SK-N-MC (cell line): ENCODE measurements at places on chromosomes 7 and 10.

GRCh38 chr7:143492043-143492471, 14.4 kb downstream of the TAS2R41 start:
- DNase-seq, result no peak

GRCh38 chr10:113736576-113736975, 14.9 kb upstream of the PLEKHS1 start:
- no peak for DNase-seq

DNA sequence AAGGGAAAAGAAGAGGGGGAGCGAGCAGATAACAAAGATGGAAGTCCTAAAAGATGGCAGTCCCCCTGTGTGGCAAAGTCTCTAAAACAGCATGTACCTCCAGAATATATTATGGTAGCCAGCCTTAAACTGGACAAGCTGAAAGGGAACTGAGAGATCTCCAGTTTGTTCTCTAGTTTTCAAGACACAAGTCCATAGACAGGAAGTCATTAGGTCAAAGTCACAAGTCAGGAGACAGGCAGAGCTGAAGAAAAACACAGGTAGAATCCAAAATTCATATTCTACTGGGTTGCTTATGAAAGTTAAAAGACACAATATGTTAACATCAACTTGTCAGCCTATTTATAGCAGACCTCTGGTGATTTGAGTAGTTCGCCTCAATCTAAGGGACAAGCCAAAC, 38.7 kb downstream of the FAM107B start:
- no peak for DNase-seq

- peak; percentile 16 for DNase-seq
Measured at GRCh38 chr7:127949769-127950222, 81.4 kb downstream of the LRRC4 start.

- DNase-seq, result no peak
Measured at GRCh38 chr7:21104124-21104500, 317.4 kb upstream of the SP8 start.

DNA sequence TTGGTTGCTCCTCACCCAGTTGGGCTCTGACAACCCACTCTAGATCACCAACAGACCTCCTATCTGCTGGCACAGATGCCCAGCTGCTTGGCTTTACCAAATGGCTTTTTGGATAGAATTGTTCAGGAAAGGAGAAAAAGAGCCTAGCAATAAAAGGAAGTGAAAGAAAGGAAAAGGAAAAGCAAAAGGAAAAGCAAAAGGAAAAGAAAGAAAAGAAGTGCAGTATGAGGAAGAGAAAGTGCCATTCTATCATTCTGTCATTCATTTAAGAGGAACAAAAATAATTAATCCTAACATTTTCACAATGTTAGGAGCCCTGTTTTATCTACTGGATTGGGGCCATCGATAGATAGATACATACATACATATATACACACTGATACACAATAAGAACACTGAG, 353.6 kb downstream of the THSD7A start:
- no peak for DNase-seq

DNA sequence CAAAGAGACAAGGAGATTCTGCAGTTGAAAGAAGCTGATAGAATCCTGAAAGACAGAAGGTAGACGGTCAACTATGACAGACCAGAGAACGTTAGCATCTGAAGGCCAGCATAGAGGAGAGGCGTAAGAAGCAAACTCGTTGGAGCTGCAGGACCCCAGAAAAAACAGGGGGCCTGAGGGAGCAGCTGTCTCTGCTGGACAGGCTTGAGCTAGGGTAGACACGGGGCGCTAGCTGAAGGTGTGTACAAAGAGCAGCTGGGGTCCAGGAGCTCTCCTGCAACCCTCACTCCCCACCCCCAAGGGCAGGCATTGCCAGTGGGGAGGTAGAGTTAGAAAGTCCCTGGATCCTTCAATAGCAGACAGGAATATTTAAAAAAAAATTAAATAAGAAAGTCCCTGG, 14.6 kb upstream of the GDI2 start:
- no peak for DNase-seq

- no peak for DNase-seq
Measured at GRCh38 chr7:116653646-116654045, 18.4 kb upstream of the MET start.

DNA sequence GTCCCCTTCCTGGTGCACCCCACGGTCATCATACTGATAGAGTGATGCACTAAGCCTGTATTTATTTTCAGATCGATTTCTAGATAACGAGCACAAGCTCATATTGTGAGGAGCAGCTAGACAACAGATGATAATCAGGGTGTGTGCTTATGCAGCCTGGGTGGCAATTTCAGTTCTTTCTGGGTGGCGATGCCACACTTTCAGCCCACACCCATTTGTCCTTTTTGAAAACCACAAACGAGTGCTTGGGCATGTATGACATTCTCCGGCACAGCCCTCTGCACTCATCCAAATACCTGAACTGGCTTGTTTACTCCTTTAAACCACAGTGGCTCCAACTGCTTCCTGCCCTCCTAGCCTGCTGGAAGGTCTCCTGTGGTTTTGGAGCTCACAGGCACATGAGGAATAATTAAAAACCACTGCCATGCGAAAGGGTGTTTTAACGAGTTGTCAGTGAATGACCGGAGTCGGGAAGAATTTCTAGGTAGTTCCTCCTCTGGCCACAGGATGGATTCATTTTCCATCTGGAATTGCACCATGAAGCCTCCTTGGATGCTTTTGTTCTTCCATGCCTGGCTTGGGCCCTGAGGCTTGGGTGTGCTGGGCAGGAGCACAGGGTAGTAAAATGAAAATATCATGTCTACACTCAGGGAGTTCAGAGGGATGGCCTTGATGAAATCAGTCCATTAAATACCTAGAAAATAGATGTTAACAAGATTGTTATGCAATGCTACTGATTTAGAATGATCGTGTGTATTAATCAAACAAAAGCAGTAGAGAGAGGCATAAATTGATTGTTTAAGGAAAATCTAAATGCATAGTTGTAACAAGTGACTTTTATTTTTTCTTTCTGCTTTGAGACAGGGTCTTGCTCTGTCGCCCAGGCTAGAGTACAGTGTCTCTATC, 52.4 kb upstream of the ITGB1 start:
- no peak for DNase-seq

DNA sequence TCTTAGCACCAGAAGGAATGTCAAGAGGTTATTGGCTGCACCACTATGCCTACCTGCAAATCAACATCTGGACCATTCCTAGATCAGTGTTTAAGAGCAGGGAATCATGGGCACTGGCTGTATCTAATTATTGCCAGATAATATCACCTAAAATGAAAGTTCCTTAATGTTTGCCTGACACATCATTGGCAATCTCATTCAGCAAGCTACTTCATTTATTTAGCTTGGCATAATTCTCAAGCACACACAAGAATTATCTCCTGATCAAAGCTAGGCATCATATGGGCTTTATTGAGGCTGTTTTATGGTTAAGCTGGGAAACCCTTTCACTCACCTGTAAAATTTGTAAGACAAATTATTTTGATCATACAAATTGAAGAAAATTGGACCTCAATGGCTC, 581.7 kb downstream of the INHBA start:
- DNase-seq, result no peak

- DNase-seq, result no peak
Measured at GRCh38 chr7:44067064-44067951, 1.9 kb upstream of the PGAM2 start.

DNA sequence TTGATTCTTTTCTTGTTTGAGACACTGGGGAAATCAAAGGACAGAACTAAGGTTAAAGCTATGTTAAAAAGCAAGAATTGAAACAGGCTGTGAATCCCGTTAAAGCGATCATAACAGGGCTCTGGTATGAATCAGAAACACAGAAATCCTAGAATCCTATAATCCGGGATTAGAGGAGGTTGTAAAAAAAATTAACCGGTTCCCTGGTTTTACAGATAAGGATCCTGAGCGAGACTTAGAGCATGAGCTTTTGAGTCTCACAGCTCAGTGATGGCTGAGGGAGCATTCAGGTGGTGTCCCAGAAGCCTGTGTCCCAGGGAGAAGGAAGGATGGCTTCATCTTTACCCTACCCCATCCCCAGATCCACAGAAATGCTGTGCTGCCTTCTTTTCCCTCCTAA, 461.3 kb downstream of the PAXIP1 start:
- no peak for DNase-seq

DNA sequence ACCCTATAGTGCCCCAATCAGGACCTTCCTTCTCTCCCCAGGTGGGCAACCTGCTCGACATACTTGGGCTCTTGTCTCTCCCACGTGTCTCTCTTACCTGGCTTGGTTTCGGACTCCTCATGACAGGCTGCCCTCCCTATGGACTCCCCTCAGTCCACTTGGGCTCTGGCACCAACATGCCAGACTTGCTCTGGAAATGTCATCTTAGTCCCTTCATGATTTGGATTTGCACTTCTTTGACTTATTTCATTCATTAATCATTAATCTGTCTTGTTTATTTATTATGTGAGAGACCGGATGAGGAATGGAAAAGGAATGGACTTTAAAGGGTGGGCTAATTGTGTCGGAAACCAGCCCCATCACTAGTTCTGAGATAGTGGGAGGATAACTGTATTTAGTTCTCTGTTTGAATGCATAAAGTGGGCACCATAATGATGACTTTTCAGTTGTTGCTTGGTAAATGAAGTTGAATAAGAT, 108.0 kb downstream of the SND1 start:
- DNase-seq, result no peak

DNA sequence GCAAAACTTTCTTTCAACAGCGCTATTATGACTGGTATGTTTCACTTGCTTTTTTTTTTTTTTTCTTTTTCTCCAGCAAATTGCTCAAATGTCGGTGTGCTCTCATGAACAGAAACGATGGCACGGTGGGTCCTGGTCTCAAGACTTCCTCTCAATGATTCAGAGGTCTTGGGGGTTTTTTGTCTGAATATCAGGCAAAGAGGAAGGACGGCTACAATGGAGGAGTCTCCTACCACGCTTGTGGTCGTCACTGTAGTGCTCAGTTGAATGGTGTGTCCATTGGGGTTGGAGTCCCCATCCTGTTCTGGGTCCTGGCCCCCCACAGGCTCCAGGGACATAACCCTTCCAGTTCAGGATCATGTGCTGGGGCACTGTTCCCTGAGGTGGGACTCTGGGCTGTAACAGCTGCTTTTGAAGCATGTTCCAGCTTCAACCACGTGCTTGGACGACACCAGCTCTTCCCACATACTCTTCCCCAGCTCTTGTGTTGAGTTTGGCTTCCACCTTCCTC, 266.7 kb upstream of the KLF6 start:
- DNase-seq, result no peak

DNA sequence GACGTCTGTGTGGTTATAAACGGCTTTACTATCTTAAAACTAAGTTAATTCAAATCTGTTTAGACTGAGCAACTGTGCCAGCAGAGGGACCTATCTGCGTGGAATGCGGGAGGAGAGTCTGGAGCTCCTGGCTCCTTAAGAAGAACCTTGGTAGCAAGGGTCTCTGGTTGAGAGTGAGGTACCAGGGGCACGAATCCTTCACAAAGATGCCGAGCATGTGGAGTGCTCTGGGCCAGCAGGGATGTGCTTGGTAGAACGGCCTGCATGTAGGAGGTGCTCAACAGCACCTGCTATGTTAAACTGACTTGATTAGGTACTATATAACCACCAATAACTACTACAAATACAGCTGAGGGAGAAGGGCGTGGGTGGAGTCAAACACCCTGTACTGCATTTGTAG, 102.6 kb downstream of the VIPR2 start:
- no peak for DNase-seq

DNA sequence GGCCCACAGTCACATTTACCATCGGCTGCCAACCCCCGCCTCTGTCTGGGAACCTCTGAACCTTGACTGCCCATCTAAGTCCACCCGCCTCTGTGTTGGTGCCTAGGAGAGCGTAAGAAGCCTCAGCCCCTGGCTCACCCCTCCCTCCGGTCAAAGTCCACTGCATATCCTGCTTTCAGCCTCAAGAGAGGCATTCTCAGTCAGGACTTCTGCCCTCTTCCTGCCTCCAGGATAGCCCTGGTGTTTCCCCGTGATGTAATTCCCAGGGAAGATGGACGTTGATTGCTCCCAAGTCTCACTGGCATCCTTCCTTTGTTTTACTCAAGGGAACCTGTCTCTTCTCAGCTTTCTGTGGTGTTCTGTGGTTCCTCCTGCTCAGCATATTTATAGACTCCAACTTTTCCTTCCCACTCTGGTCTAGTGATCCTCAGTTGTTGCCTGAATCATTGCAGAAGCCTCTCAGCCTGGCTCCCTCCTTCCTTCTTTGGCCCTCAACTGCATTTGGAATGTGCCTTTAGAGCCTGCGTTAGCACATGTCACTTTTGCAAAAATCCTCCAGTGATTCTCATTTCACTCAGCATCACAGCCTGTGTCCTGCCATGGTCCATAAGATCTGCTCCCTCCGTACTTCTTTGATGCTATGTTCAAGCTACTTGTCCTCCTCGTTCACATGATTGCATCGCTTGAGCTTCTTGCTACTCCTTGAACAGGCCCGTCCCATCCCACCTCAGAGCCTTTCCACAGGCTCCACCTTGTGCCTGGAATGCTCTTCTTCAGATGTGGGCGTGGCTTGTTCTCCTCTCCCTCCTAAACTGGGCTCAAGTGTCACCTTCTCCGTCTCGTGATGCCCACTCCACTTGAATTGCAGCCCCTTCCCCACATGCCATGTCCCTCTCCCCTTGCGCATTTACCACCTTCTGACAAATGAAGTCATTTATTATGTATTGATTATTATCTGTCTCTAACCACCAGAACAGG, 124.2 kb downstream of the PLPP4 start:
- DNase-seq, result no peak

DNA sequence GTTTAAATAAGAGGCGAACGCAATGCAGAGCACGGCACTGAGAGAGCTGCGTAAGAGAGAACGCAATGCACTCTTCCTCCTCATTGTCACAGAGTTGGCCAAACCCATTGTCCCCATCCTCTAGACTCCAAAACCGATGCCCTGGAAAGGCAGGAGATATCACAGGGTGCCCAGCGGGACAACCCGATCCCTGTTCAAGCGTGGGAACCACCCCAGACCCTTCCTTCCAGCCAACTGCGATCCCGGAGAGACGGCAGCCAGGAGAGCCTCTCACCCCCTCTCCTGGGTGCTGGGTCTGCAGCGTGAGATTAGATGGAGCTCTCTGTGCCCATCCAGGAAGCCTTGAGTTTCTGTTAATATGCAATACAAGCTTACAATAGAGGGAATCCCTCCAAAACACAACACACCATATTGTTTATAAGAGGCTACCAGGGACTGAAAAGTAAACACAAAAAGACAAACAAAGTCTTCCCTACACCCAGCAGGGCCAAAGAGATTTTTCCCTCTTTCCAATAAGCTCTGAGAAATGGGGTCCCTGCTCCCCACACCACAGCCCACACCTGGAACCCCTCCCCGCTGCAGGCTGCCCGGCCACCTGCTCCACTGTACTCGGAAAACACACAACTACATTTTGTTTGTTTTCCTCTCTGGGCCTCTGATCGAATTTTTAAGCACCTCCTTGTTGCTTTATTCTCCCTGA, 187.6 kb downstream of the ADARB2 start:
- no peak for DNase-seq
